ENCODE measurements at places on chromosomes 7 and 10.

DNA sequence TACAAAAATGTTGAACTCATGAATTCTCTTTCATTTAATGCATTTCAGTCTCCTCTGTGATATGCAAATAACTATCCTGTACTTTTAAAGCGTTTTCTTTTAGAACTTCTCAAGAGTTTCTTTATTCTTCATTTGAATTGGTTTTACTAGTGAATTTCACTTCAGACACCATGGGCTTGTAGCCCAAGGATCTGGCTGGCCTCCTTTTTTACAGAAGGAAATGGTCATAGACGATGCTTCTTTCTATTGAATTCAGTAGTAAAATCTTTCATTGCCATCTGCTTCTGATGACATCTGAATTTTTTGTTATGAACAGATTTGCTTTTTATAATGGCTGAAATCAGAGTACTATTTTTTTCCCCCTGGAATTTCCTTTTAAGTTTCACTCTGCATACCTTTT, 135.2 kb upstream of the ETV1 start:
- no peak for DNase-seq

- no peak for DNase-seq
Observed at GRCh38 chr10:94308866-94309265, 53.9 kb downstream of the NOC3L start.

GRCh38 chr10:14407567-14407966, 76.8 kb upstream of the FRMD4A start:
- no peak for DNase-seq

- no peak for DNase-seq
Observed at GRCh38 chr10:117596706-117597105, 54.2 kb downstream of the EMX2 start.

- DNase-seq: peak; percentile 79
Observed at GRCh38 chr7:87218796-87219544, 562 bp downstream of the TMEM243 start.

DNA sequence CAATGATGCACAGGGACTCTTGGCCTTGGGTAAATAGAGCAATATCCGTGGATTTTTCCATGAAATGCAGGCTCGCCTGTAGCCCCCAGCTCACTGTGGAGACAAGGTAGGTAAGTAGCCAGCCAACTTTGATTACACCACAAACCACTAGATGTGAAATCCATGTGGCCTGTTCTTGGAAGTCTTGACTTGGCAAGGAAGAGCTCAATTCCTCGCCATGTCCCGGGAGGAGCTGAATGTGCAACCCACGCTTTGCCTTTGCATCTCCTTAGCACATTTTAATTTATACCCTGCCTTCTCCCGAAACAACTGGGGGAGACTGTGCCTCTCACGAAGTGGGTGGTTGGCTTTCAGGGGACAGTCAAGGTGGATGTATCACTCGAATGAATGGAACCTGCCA, 347.7 kb upstream of the MKI67 start:
- DNase-seq: no peak

- no peak for DNase-seq
Observed at GRCh38 chr7:101913851-101914250, 96.4 kb downstream of the CUX1 start.

- no peak for DNase-seq
Observed at GRCh38 chr7:36871355-36871738, 147.1 kb upstream of the AOAH start.

DNA sequence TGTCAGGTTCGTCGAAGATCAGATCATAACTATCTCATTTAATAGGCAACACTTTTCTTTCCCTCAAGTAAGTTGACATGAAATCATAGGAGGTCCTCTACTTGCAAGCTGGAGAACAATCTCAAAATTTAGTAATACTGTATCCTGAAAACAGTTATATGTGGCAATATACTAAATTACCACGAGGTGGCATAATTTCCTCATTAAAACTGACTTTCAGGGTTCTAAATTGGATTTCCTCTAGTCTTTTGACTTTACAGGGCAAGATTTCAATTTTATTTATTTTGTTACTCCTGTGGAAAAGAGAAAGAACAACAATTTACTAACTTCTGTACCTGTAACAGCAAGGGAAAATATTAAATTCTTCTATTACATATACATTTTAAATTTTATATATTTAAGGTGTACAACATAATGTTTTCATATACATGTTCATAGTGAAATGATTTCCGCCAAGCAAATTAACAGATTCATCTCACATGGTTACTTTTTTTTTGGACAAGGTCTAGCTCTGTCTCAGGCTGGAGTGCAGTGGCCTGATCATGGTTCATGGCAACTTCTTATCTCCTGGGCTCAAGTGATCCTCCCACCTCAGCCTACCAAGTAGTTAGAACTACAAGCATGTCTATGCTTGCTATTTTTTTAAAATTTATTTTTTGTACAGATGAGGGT, 53.4 kb upstream of the CYP2C18 start:
- peak; percentile 35 for DNase-seq

GRCh38 chr7:126727930-126728391, 524.8 kb downstream of the GRM8 start:
- peak; percentile 9 for DNase-seq

DNA sequence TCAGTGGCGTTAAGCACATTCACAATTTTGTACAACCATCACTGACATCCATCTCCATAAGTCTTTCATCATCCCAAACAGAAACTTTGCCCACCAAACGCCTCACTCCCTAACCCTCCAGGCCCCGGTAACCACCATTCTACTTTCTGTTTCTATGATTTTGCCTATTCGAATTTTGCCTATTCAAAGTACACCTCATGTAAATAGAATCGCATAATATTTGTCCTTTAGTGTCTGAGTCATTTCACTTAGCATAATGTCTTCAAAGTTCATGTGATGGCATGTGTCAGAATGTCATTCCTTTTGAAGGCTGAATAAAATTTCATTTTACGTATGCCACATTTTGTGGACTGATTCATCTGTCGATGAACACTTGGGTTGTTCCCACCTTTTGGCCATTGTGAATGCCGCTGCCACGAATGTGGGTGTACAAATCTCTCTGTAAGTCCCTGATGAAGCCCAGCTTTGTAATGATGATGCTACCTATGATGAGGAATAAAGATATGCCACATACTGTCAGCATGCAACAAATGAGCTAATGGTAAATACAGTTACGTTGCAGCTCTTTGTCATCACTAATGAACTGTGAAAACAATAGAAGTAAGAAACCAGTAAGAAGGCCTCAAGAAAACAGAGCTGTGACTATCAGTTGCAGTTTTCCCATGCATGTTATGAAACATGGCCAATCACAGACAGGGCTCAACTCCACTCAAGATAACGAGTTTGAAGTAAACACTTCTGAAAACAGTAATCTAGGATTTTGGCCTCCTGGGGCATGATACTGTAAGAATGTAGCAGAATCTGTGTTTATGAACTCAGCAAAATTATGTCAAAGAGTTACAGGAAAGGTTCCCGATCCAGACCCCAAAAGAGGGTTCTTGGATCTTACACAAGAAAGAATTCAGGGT, 120.0 kb downstream of the ADAM12 start:
- no peak for DNase-seq

DNA sequence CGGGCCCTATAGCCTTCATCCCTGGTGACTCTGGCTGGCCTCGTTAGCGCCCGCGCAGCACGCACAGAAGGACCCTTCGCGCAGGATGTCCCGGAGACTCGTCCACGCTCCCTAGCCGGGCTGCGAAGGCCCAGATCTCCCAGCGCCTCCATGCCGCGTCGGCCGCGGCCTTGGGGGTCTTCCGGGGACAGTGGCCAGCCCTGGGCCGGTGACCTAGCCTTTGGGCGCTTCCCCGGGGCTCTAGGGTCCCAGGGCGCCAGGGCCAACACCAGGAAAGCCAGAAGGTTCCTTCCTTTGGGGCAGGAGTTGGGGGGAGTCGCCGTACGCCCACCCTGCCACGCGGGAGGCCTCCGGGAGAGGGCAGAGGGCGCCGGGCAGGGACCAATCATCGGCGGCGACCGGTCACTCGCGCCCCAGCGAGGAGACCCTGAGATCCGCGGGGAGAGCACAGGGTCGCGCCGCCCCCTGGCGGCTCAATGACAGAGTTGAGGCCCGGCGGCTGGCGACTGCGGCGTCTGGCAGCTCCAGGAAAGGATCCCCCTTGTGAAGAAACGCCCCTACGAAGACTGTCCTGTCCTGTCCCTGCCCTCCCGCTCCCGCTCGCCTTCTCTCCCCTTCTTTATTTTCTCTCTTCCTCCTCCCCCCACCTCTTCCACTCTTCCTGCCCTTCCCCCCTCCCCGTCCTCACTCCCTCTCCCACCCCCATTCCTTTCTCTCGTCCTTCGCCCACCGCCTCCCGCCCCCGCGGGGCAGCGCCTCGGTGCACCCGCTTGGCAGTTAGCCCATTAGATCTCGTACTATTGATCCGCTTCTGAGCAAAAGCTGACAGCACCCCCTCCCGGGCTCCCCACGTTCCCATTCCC, 62.3 kb upstream of the LBX1 start:
- DNase-seq: peak; percentile 76

DNA sequence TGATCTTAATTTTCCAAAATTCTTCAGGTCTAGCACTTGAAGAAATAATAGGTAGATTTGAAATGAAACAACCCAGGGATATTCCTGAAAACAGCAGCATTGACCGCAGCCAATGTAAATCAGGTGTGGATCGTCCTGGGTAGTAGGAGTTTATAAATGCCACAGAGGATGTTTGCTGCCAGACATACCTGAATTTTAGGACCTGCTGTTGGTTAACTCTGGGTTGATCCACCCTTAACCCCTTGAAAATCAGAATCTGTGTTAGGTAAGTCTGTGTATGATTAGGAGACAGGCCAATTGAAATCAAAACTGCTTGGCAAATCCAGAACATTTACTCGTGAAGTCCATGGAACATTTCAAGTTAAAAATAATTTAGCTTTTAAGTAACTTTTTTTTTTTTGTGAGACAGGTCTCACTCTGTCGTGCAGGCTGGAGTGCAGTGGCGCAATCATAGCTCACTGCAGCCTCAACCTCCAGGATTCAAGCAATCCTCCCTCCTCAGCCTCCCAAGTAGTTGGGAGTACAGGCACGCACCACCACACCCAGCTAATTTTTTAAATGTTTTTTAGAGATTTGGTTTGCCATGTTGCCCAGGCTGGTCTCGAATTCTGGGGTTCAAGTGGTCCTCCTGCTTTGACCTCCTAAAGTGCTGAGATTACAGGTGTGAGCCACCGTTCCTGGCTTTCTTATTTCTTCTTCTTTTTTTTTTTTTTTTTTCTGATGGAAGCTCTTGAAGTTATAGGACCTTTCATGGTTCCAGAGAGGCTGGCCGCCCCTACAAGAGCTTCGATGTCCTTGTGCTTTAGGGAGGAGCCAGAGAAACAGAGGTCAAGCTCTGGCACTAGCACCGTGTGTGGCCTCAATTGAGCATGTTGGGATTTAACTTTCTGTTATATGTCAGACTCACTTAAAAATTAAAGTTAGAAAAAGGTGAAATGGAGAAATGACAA, 2.0 kb downstream of the POR start:
- no peak for DNase-seq

GRCh38 chr7:2470204-2471021, 5.8 kb downstream of the GRIFIN start:
- no peak for DNase-seq

GRCh38 chr7:116075351-116076145, 45.0 kb upstream of the TFEC start:
- DNase-seq: no peak

DNA sequence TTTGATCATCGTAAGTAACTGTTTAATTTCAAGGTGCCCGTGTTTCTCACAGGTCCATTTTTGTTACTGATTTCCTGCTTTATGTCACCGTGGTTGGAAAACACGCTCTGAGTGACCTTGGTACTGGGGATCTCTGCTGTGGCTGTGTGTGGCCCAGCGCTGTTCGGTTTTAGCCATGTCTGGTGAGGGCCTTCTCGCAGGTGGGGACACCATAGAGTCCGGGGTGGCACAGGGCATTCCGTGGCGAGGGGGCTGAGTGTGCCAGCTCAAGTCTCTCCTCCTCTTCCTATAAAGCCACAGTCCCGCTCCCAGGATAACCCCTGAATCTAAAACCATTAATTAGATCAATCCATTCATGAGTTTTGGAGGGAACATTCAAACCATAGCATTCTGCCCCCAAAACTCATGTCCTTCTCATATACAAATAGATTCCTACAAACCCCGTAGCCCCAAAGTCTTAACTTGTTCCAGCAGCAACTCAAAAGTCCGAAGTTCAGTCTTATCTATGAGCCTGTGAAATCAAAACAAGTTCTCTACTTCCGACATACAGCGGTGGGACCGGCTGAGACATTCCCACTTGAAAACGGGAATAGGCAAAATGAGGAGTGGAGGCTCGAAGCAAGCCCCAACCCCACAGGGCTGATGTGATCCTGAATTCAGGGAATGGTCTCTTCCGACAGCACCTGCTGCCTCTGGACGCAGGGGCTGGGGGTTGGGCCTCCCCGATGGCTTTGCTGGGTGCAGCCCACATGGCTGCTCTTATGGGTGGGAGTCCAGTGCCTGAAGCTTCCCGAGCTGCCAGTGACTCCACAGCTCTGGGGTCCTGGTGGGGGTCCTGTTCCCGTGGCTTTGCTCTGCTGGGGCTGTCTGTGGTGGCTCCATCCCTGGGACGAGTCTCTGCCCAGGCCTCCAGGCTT, 55.0 kb upstream of the NKX6-2 start:
- DNase-seq: no peak

DNA sequence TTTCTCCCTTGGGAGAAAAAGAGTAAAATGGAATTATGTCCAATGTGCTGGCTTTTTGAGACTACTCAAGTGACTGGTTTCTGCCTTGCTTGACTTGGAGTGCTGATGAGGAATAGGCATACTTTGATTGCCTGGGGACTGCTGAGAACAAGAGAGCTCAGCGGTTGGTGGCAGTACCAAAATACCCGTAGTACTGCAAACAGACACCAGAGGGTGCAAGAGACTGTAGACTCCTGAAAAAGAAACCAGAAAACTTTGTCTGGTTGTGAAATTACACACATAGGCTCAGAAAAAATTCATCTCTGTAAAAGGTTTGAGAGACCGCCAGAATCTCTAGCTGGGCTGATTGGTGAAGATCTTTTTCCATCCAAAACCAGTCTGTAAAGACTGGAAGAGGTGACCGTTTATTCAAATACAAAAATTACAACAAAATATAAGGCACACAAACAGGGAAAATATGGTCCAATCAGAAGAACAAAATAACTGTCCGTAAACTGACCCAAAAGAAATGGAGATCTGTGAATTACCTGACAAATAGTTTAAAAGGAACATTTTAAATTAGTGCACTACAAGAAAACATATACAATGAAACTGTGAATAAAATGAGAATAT, 18.5 kb downstream of the BICC1 start:
- peak; percentile 43 for DNase-seq

- peak; percentile 75 for DNase-seq
Observed at GRCh38 chr10:4847561-4848355, 21.8 kb downstream of the AKR1E2 start.

GRCh38 chr7:70554646-70555045, 577.3 kb upstream of the GALNT17 start:
- no peak for DNase-seq

- DNase-seq: no peak
Observed at GRCh38 chr10:63769367-63769766, 248.2 kb downstream of the REEP3 start.

DNA sequence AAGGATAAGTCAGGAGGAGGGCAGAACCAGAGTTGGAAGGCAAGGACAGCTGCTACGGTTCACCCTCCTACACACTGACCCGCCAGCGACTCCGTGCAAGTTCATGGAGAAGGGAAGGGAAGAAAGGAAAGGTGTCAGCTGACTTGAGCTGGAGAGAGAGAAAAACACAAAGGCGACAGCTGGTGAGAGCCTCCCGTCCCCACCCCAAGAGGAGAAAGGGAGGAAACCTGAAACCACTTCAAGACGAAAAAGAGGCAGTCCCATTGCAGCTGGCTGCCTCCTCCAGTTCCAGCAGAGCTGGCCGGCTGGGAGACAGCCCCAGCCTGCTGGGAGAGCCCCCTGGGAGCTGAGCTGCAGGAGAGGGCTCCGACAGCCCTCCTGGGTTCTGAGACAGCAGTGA, 75.2 kb downstream of the PARD3 start:
- DNase-seq: peak; percentile 80

Measured in GM03348 (cell line).